ACHN (cell line): ENCODE measurements at places on chromosomes 7 and 10.
A peak's percentile ranks its signal among the peaks of the same experiment; 100 is the strongest.

DNA sequence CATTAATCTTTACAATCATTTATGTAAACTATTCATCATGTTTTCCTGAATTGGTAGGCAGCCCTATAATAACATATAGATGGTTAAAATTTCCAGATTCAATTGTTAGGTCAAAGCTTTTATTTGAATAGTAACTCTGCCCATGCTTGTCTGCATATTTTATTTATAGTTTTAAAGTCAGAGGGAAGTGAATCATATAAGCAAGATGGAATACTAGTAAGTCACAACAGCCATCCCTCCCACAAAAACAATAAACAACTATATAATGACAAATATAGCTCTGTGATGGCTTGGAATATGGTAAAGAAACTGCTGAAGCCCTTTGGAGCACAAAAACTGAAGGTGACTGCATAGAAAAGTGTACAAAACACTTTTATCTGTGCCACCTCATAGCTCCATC, 156.3 kb upstream of the TMEM106B start:
- no peak for DNase-seq

GRCh38 chr10:16521311-16522016, at the start of gene C1QL3:
C1QL3 (minus strand) TSS chr10:16521879; CDS start chr10:16521065, 814 bp downstream.
- peak; percentile 27 for DNase-seq

GRCh38 chr7:39697483-39697882, 74.1 kb downstream of the RALA start:
- DNase-seq = no peak

GRCh38 chr10:119502618-119503155, 39.8 kb downstream of the RGS10 start:
- no peak for DNase-seq

GRCh38 chr7:100799037-100799896, 28.1 kb downstream of the EPHB4 start:
- DNase-seq = peak; percentile 74

GRCh38 chr10:71755179-71755879, 18.0 kb downstream of the VSIR start:
- DNase-seq = no peak
